ENCODE measurements at places on chromosomes 6 and 20.

DNA sequence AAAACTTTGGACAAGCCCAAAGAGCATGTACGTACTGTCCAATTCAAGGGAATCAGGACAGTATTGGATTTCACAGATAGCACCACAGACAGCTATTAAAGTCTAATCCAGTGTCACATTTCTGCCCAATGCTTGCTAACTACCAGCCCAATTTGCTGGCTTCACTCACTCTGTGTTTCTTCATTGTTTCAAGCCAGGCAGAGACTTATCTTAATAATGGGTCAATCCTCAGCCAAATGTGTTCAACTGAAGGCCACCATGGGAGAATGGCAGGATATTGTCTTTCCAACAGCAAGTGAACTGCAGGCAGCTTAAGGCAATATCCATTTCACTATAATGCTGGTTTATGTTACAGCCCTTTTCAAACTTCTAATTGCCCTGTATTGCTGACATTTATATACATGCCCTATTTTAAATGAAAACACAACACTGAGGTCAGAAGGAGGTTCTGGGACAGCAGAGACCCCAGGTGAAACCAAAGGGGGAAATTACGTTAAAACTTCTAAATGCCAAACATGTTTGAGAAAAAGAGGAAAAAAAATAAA is 142.1 kb upstream of the RSPO3 start:
- DNase-seq: no peak

- DNase-seq: no peak
Measured at GRCh38 chr6:159493898-159494585, 199.0 kb downstream of the SOD2 start.

DNA sequence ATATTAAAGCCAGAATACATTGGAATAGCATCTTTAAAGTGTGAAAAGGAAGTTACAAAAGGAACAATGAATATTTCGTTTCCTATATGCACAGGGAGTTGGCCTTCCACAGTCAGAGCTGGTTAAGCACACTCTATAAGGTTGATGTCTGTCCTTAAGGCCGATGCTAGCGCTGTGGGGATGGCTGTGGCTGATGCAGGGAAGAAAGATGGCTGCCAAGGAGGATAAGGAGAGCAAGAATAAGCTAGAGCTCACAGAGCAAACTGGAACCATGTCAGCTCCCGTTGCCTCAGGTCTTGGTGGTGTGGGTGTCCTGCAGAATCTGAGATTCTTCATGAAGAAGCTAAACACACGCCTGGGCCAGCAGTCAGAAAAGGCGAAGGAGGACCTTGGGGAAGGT is 20.8 kb upstream of the STX11 start:
- DNase-seq: no peak

GRCh38 chr20:9478771-9479170 is 35.6 kb upstream of the LAMP5 start:
- DNase-seq: no peak

DNA sequence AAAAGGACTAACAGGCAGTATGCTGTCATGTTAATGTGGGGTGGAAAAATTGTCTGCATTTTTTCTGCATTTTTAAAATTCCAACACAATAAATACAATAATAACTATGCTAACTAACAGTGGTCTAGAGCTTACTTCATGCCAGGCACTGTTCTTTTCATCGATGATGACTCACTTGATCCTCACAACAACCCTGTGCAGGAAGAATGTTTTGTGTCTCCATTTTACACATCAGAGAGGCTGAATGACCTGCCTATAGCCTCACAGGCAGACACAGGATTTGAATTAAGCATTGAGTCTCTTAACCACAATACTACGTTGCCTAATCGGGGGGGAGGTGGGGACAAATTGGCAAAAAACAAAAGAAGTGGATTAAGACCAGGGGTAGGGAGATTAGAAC is 26.9 kb upstream of the FANCE start:
- peak; percentile 38 for DNase-seq

GRCh38 chr20:23135449-23136420 is 49.6 kb upstream of the CD93 start:
- DNase-seq: no peak

DNA sequence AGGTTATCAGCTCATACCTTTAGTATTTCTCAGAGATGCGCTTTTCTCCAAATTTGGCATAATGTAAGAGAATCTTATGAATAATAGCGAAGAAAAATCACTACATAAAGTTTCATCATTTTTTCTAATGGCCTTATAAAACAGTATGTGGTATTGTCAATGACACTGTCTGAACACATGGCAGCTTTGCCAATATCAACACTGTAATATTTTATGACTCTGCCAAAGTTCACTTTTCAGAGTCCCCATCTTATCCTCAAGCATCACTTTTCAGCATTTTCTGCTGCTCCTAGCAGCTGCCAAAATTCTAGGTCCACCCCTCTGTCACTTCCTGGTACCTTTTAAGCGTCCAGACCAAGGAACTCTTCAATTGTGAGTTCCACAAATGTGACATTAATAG is 171.5 kb upstream of the C6orf118 start:
- no peak for DNase-seq

DNA sequence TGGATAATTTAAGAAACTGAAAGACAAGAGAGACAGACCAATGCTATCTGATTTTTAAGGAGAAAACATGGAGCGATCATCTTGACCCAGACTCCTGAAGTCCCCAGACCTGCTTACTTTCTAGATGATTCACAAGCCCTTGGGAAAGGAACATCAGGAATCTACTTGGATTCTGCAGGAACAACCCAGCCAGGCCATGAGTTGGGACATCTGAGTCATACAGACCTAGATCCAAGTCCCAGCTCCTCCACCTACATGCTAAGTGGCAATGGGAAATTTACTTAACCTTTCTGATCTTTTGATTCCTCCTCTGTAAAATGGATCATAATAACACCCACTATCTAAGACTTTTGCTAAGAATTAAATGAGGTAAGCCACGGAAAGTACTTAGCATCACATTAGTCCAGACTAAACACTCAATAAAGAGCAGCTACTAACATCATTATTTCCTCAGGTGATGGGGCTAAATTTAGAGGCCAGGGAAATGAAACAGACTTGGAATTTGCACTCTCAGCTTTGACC is 61.0 kb upstream of the MAFB start:
- no peak for DNase-seq

DNA sequence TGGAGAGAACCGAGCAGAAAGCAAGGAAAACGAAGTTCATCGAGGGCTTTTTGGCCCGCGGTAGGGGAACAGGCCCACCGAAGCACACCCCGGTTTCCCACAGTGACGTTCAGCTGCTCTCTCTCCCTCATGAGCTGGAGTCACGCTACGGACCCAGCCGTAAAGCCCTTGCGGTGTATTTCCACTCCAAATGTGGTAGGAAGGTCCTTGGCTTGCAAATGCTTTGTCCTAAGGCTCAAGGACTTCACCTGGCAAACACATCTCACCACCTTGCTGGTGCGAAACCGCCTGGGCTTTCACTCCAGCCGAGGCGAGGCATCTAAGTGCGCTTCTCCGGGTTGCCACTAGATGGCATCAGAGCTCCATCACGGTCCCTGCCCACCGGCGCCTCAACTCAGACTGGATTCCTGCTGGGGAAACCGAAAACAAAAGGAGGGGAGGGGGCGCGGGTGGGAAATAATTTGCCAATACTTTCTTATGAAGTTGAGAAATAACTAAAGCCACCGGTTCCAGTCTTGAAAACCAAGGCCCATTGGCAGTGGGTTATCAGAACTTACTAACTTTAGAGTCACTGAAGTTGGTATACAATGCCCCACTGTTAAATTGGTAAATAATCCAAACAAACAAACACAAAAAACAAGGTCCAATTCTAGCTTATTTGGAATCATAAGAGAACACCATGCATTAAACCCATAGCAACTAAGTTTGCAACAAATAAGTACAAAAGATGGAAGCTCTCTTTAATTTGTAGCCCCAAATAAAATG is 13.4 kb upstream of the FOXC1 start:
- DNase-seq: no peak

DNA sequence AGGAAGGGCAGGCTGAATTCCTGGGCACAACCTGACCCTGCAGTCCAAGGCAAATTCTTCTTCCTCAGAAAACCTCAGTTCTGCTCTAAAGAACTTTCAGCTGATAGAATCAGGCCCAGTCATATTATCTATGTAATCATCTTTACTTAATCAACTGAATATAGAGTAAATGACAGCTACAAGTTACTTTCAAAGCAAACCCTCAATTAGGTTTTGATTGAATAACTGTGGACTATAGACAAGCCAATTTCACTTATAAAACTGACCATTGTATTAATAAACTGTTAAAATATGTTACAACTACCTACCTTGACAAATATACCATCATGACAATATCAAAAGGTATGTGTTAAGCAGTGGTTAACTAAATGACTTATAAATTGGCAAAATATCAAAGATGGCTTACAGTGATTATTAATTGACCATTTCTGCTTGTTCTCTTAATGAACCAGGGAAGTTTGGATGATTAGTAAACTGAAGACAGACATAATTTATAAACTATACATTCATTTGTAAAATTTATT is 46.1 kb upstream of the ADGRF5 start:
- no peak for DNase-seq

DNA sequence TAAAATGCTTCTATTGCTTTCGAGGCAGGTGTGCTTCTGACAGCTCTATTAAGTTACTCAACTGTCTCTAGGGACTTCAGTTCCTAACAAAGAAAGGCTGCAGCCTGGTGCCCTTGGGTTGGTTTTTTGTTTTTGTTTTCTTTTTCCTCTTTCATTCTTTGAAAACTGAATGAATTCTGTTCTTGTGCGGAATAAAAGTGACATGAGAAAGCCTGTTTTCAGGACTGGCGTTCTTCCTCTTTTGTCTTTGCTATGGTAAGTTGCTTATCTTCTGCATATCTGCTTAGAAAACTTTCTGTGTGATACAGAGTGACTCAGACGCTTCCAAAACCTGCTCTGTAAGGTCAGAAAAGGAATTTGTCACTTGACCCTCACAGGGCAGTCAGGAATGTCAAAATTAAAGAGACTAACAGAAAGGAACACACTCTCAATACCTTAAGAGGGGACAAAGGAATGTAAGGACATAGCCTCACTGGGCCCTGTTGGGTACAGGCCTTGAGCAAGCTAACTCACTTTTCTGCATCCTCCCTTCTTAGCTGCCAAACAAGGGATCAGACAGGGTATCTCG is 56.2 kb upstream of the NHSL1 start:
- DNase-seq: no peak

DNA sequence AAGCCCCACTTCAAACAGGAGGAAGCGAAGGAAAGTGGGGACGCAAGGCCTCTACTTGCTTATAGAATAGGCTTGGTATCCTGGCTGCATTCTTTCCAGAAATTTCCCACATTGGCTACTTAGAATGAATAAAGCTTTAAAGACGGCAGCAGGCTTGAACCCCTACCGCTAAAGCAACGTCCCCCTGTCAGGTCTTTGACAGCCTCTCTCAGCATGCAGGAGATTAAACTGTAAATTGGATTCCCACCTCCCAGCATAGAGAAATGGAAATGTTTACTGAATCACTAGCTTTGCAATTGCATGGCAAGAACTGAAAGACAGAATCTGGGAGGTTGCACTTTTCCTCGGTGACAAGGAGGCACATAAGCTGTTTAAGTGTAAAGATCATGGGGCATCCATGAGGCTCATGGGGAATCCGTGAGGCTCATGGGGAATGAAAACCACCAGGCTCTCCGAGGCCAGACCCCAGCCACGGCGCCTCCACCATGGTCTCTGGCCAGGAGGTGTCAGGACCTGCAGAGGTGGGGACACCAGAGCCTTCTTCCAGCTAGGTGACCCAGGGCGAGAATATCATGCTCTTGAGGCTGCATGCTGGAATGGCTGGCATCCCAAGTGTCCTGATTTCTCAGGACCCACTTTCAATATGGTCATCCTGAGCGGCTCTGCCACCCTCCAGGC is 10.3 kb downstream of the LEMD2 start:
- DNase-seq: no peak

DNA sequence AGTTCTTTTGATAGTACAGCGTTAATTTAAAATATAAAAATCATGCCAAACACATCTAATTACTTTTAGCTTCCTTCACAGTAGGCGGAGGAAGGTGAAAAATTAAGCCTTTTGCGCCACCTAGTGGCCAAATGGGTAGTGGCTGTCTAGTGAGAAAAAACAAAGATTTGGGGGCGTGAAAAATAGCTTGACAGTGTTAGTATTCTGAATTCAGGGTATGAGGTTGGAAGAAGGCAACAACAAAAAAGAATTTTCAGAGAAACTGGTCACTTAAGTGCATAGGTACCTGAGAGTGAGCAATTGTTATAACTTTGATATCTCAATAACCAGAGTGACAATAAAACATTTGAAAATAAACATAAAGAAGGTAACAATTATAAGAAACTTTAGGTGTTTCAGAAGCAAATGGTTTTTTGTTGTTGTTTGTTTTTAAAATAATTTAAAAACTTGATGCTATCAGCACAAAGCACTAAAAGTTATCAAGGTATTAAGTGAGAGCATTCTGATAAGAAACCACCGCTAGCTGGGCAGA is 14.3 kb downstream of the PSMB9 start:
- DNase-seq: no peak

DNA sequence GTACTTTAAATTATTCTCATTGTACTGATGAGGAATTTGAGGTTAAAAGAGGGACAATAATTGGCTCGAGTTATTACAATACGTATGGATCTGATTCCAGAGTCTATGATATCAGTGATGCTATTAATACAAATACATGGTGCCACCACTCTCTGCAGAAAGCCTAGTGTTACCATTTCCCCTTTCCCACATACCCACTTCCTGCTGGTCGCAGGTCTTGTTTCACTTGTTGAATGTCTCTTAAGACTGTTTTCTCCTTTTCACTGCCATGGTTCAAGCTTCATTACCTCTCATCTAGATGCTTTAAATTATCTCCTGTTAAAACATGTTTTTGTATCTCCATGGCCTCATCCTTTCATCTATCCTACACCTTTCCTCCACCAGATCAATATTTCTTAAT is 62.0 kb downstream of the FHL5 start:
- no peak for DNase-seq

DNA sequence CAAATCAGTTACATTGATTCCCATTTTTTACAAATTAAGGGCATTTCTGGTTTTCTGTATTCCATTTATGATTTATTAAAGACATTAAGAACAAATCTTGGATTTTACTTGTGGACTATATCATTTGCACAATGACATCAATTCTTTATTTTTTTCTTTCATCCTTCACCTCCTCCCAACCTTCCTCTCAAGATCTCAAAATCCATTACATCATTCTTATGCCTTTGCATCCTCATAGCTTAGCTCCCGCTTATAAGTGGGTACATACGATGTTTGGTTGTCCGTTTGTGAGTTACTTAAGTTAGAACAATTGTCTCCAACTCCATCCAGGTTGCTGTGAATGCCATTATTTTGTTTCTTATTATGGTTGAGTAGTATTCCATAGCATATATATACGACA is 752.8 kb downstream of the CD109 start:
- DNase-seq: no peak
